Muscle of leg (tissue), 16 donors: ENCODE measurements at places on chromosomes 2 and 18.
A peak's percentile ranks its signal among the peaks of the same experiment; 100 is the strongest.

DNA sequence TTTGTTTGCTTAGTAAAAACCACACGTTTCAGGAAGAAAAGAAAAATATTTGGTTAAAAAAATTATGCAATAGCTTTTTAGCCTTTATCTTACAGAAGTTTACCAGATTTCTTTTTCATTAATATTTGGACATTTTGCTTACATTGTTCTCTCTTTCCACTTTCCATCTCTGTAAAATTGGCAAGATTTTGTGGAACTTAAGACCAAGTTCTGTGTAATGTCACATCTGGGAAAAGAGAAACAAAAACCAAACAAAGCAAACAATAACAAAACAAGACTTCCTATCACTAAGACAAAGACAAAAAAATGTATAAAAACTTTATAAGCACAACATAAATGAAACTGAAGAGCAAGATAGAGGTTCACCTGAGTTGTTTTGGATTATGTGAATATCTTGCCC lies 1392.1 kb upstream of the CELF4 start:
- peak; percentile 84 for DNase-seq
- no peaks in the 10 kb centered on the region for H3K27me3 ChIP-seq
- no peaks in the 10 kb centered on the region for H3K36me3 ChIP-seq
- no peak overlapping the region for H3K4me3 ChIP-seq

GRCh38 chr2:201891676-201892075 lies 85.3 kb downstream of the CDK15 start:
- H3K36me3 ChIP-seq, result no peaks in the 10 kb centered on the region
- peaks cover 10% of the 10 kb centered on the region for H3K4me1 ChIP-seq
- no peak for DNase-seq
- no peak overlapping the region for H3K27ac ChIP-seq
- H3K27me3 ChIP-seq, result peaks cover 4% of the 10 kb centered on the region

DNA sequence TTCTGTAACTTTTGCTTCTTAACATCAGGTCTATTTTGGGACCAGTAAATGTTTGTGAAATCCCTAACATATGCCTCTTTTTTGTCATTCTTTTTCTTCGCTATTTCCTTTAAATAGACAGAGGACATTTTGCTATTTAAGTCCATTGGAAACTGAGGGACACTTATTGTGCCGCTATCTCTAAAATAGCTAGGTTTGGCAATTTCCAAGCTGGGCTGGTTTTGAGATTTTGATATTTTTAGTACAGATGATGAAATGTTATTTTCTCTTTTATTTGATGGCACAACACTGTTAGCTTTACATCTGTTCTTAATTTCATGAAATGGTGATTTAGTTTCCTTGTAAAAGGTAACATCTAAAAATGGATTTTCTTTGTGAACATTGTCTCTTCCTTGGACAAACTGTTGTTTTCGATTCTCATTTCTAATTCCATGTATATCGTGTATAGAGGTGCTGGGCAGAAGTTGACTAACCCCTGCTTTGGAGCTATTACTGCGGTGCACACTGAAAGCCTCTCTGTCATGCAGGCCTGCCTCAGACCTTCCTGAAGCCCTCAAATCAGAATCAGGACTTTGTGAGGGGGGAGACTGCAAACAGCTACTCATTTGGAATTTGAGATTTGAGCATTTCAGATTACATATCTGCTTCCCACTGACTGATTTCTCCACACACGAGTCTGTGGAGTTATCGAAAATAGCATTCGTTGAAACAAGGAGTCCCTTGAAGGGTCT lies 594 bp downstream of the RAD51AP2 start:
- H3K27me3 ChIP-seq, result peaks cover 6% of the 10 kb centered on the region
- H3K4me3 ChIP-seq, result peak overlapping the region; percentile 49
- DNase-seq, result no peak
- H3K27ac ChIP-seq, result peak overlapping the region; percentile 73

GRCh38 chr2:239834143-239834542 lies 191.0 kb downstream of the NDUFA10 start:
- no peaks in the 10 kb centered on the region for H3K36me3 ChIP-seq
- H3K27me3 ChIP-seq, result no peaks in the 10 kb centered on the region
- DNase-seq, result no peak
- H3K4me1 ChIP-seq, result peaks cover 23% of the 10 kb centered on the region
- H3K27ac ChIP-seq, result no peak overlapping the region

DNA sequence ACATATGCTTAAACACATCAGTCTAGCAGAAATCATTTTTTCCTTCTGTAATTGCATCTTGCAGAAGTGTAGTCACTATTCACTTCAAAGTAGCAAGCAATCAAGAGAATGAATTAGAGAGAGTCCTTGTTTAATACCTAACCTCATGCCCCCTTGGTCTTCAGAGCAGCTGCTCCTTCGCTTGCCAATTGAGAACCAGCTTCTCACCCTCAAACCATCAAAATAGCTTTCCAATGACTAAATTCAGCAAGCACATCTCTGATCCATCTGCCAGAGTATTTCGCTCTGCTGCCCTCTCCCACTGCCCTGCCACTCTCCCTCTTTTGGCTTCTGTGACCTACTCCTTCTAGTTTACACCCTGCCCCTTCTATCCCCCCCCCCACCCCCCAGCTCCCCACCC lies 120.7 kb upstream of the AGAP1 start:
- peaks cover 8% of the 10 kb centered on the region for H3K27me3 ChIP-seq
- no peak overlapping the region for H3K4me3 ChIP-seq
- no peak for DNase-seq
- H3K27ac ChIP-seq, result no peak overlapping the region

DNA sequence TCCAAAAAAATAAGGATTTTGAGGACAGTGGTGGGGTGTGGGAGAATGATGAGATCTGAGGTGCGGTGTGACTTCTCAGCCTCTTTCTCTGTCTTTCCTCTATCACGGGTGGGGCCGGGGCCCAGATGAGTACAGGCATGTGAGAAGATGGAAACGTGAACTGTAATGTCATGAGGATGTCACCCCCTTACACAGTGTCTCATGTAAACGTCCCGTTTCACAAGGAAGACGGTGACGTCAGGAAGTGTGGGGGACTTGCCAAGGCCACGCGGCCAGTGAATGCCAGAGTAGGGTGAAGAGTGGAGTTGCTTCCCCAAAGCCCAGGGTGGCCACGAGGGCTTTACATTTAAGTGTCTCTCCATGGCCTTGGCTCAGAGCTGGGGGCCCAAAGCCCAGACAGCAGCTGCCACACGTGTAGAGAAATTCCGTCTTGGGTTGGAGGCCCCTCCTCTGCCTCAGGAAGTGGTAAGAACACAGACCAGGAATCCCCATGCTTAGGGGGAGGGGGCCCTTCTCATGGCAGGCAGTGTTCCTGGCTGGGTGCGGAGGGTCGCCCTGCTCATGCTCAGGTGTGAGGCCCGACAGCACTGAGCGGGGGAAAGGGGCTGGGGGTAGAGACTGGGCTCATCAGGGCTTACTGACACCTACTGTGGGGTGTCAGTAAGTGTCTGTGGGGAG lies 80.9 kb upstream of the SMAD7 start:
- no peak for DNase-seq
- H3K4me1 ChIP-seq, result peaks cover 3% of the 10 kb centered on the region
- peaks cover 2% of the 10 kb centered on the region for H3K27me3 ChIP-seq
- H3K27ac ChIP-seq, result no peak overlapping the region

- peak; percentile 93 for DNase-seq
- H3K4me3 ChIP-seq, result peak overlapping the region; percentile 13
- no peaks in the 10 kb centered on the region for H3K27me3 ChIP-seq
- peak overlapping the region; percentile 96 for H3K27ac ChIP-seq
These were observed 47.4 kb downstream of the LRRFIP1 start for GRCh38 chr2:237674731-237675276.
